Stimulated activated CD4-positive, alpha-beta T cell treated with anti-CD3 and anti-CD28 coated beads, Interleukin-15, amount 100 ng/mL, for 48 hours (primary cell): ENCODE measurements at places on chromosomes 1 and 21.

GRCh38 chr1:77672374-77672773 lies 10.1 kb downstream of the ZZZ3 start:
- no peak for DNase-seq

- DNase-seq, result no peak
Measured at GRCh38 chr1:64616039-64616438, 128.8 kb upstream of the RAVER2 start.

DNA sequence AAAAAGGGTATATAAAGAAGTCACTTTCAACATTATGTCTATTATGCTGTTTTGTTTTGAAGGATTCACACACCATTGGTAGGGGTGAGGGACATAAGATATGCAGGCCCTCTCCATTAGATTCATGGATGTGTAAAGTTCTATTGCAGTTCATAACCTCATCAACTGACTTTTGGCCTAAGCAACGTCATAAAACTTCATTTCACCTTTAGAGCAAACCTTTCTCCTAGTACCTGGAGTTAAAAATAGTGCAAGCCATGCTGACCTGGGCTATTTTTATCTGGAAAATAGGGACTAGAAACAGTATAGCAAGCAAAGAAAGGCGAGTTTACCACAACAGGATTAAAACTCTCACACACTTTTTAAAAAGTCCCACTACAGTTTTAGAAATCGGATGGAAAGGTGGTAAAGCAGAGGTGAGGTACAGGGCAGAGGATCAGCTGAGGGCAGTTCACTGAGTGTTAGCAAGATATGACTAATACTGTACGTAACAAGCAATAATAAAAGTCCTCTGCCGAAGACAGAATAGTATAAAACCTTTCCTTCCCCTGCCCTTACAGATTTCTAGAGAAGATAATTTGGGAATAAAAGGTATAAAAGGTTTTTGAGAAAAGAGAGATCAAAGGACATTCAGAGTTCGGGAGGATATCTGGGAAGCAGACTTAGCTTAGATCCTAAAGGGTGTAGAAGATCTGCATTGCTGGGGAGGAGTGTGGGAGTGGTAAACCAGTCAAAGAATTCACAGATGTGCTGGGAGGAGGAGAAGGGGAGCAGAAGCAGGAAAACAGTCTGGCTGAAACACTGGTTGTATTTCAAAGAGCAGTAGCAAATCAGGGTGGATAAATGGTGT lies 14.3 kb downstream of the EGLN1 start:
- no peak for DNase-seq

DNA sequence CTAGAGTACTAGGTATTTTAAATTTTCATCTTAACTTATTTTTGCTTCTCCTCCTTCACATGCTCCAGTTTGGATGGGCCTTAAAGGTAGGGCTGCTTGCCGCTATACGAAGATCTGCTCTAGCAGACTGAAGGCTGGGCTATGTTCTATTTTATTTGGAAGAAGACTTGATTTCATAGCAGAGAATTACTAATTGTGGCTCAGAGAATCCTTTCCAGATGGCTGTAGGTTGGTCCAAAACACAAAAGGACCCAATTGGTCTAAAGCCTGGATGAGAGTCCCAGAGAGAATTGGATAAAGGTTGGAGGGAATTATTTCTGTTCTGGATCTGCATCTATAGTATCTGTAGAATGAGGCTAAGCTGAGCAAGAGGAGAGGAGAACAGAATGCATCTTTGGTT lies 719.4 kb upstream of the PTBP2 start:
- no peak for DNase-seq

DNA sequence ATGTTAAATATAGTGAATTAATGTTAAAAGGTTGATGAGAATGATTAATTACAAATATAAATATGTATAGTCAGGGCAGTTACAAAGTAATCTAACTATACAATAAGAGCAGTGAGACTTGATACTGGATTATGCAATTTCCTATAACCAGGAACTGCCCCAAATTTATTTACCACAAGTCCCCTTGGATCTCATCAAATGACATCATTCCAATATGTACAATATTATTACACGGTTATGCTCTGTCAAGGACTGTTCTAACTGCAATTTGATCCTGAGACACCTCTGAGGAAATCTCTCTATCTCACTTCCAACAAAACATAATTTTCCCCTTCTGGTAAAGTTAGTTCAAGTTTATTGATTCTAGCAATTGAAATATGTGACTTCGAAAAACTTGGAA lies 917.6 kb downstream of the NCAM2 start:
- no peak for DNase-seq

DNA sequence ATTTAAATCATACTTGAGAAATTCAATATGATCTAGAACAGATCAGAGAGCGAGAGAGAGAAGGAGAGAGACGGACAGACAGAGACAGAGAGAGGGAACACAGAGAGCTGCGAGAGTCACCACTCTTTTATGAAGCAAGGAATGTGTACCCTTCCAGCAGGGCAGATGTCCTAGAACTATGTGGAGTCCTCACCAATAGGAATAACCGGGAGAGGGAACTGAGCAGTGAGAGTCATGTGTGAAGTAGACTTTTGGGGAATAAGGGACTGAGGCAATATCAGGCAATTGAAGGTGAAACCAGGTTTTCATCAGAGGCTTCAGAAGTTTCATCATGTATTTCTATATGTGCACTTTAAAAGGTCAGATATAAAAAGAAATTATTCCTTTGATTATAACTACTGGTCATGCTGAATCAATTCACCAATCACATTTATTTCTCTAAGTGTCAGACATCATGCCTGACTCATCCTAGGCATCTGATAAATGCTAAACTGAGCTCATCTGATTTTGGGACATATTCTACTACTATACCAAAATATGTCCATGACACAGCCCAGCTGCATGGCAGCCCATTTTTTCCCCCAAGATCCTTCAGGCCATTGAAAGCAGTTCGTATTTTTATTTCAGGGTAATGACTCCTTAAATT lies 22.4 kb downstream of the VTCN1 start:
- no peak for DNase-seq

DNA sequence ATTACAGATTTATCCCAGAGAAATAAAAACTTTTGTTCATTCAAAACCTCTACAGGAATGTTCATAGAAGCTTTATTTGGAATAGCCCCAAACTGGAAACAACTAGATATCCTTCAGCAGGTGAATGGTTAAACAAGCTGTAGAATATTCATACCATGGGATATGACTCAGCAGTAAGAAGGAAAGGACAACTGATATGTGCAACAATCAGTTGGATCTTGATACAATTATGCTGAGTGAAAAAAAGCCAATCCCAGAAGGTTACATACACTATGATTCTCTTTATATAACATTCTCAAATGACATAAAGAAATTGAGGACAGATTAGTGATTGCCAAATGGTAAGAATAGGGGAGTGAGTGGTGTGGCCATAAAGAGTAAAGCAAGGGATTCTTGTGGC lies 376.7 kb downstream of the S1PR1 start:
- DNase-seq, result no peak

- DNase-seq, result peak; percentile 58
Measured at GRCh38 chr1:234608911-234609690, 877 bp downstream of the IRF2BP2 start.

GRCh38 chr1:110710314-110710713 lies 35.6 kb upstream of the KCNA3 start:
- no peak for DNase-seq

- DNase-seq, result no peak
Measured at GRCh38 chr1:218785928-218786327, 387.8 kb upstream of the LYPLAL1 start.

- DNase-seq, result no peak
Measured at GRCh38 chr1:227785805-227786671, 29.4 kb upstream of the PRSS38 start.

DNA sequence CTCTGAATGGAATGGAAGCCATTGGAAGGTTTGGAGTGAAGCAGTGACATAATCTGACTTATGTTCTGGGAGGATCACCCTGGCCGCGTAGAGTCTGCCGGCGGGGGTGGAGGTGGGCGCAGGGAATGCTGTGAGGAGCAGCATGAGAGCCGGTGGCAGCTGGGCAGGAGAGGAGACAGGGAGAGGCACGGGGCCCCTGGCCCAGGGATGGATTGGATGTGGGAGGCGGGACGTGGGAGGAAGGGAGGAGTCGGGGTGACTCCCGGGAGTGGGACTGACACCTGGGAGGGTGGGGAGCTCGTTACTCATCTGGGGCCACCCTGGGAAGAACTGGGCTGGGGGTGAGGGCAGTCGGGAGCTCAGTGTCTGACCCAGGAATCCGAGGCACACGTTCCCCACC lies 10.4 kb upstream of the KCNAB2 start:
- DNase-seq, result no peak

- DNase-seq, result no peak
Measured at GRCh38 chr1:85943526-85943925, 213.0 kb downstream of the COL24A1 start.

- no peak for DNase-seq
Measured at GRCh38 chr1:214720561-214720960, 117.6 kb downstream of the CENPF start.

GRCh38 chr1:25713961-25714360 lies 86.0 kb upstream of the SELENON start:
- DNase-seq, result no peak

GRCh38 chr1:109112652-109113285 lies 1.1 kb upstream of the ELAPOR1 start:
- DNase-seq, result peak; percentile 79

DNA sequence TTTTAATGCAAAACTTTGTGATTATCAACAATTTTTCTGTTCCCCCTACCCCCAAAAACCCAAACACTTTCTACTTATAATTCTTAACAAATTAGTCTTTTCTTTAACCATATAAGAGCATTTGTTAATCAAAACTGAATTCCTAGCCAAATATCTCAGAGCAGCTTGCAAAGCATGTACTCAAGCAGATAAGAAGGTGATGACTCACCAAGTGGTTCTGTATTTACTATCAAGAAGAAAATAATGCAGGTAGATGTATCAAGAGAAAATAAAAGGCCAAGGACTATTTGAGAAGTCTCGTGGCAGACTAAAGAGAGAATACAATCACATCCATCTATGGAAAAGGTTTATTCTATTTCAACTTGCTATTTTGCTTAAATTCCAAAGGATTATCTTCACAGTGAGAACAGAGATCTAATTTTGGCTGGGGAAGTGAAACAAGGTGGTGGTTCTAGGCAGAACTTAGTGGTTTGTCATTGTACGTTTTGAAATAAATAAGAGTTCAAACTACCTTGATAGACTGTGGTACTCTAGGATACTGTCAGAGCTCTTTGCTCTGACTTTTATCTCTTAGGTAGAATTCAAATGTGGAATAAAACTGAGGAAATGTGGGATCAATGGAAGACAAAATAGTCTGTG lies 94.7 kb upstream of the NRIP1 start:
- DNase-seq, result no peak

- DNase-seq, result no peak
Measured at GRCh38 chr1:109750241-109750882, 9.5 kb upstream of the GSTM3 start.

DNA sequence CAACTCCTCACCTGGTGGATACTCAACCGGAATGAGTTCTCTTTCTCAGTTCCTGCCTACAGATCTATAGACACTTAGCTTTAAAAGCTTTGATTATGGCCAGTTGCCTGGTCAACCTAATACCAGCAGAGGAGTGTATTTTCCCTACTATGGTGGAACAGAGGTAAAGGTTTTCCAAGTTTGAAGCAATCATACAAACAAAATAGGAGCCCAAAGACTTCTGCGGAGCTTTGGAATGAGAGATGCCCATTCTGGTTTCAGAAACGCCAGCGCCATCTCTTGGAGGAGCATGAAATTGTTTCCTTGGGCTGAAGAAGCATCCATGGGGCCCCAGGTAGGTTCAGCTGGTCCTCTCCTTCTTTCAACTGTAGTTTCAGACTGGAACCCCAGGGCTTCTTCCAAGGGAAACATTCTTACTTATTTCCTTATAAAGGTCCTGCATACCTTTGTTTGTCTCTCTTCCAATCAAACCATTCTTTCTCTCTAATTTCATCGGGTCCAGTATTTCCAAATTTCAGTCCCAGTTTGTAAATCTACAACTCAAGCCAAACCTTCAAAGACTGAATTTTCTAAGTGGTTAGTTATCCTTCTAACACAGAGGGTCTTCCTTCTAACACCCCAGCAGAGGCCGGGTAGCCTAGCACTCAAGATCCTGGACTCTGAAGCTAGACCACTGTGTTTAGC lies 95.9 kb downstream of the KCNJ15 start:
- DNase-seq, result peak; percentile 22

DNA sequence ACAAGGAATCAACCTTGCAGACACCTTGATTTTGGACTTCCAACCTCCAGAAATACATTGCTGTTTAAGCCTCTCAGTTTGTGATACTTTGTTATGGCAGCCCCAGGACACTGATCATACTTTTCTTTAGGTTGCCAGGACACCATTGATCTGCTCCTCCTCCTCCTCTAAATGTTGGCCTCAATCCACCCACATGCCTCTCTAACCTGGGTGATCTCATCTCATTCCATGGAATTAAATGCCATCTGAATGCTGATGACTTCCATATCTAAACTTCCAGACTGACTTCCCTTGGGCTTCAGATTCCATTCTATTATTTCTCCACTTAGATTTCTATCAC lies 7.4 kb upstream of the PPP1R15B start:
- no peak for DNase-seq

DNA sequence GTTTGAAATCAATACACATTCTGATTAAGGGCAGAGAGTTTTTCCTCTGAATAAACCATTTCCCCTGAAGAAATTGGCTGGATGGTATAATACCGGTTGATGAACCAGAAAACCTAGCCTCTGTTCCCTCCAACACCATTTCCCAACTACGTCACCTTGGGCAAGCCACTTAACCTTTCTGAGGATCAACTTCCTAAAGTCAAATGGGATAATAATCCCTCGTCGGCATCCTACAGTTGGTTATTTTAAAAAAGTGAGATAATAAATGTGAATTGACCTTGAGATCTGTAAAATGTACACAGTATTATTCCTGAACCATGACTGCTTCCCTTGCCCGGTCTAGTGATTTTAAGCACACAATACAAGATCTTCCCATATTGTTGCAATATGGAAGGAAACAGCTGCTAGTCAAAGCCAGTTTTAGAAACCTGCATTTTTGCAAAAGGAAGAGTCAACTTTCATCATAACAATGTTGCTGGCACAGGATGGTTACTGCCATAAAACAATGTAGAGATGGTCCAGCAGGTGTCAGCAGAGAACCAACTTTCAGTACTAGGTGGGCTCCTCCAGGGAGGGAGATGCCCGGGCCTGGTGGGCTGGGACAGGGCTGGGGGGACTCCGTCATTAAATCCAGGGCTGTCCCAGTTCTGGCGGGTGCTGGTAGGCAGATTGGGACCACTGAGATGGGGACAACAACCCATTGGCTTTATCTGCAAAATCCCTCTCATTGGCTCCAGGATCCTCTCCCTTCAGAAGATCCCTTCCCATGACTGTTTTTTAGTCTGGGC lies 5.2 kb upstream of the HLX start:
- DNase-seq, result no peak
